ENCODE measurements at places on chromosomes 3 and 15. TPM values are rescaled to one million over a fixed set of nuclear protein-coding genes. Genes with fewer than 3 reads are reported as not detected.

GRCh38 chr3:186421946-186422345 lies 59.9 kb upstream of the DGKG start:
- no peak for DNase-seq

The GNB5 gene
- 34.2 TPM for total RNA-seq

GRCh38 chr3:21390856-21391255 lies 360.2 kb downstream of the ZNF385D start:
- no peak for DNase-seq

The VEPH1 gene
- total RNA-seq = 13.0 TPM

- no peak for DNase-seq
Measured at GRCh38 chr15:31270767-31271166, 55.9 kb upstream of the KLF13 start.

DNA sequence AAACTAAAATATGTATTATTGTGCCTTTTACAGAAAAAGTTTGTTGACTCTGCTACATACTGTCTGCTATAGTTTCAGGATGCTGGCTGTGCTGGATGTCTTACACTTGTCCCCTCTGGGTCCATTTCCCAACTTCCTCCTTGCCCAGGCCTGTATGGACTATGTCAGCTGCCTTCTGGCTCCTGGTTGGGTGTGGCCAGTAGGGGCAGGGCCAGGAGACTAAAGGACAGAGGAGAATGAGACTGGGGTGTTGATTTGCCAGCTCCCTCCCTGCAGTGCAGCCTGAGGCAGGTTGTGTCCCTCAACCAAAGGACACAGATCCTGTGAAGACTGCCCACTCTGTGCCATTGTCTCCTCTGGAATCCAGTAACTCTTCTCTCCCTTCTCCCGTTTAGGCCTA lies 90.6 kb upstream of the UBE2E2 start:
- DNase-seq = no peak

GRCh38 chr15:58369261-58369701 lies 62.5 kb upstream of the LIPC start:
- no peak for DNase-seq

DNA sequence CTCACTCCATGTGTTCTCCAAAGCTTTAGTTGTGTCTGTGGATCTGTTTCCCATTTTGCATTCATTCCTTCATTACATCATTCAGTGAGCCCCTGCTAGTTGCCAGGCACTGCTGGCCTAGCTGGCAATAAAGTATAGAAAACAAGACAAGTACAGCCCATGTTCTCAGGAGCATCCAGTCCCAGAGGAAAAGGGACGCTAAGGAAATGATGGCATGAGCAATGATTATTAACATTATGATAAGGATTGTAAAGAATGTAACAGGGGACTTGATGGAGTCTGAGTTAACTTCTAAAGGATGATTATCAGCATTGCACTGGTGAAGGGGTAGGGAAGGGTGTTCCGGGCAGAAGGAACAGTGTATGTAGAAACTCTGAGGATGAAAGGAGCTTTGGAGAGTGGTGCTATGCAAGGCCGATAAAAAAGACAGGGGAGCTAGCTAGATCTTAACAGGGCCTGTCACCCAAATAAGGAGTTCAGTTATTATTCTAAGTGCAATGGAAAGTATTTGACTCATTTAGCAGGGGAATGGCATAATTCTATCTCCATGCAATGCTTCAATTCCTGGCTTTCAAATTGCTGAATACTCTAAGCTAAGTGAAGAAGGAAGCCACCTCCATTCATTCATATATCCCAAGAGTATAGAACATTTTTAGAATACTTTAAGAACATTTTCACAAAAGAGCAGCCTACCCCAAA lies 258.2 kb upstream of the STT3B start:
- DNase-seq = no peak

GRCh38 chr3:217948-218347 lies 21.4 kb downstream of the CHL1 start:
- DNase-seq = no peak

The PATL2 gene
- total RNA-seq = not detected
